Stimulated activated CD4-positive, alpha-beta T cell treated with anti-CD3 and anti-CD28 coated beads, Interleukin-15, amount 100 ng/mL, for 24 hours (primary cell): ENCODE measurements at places on chromosomes 2 and 18.

DNA sequence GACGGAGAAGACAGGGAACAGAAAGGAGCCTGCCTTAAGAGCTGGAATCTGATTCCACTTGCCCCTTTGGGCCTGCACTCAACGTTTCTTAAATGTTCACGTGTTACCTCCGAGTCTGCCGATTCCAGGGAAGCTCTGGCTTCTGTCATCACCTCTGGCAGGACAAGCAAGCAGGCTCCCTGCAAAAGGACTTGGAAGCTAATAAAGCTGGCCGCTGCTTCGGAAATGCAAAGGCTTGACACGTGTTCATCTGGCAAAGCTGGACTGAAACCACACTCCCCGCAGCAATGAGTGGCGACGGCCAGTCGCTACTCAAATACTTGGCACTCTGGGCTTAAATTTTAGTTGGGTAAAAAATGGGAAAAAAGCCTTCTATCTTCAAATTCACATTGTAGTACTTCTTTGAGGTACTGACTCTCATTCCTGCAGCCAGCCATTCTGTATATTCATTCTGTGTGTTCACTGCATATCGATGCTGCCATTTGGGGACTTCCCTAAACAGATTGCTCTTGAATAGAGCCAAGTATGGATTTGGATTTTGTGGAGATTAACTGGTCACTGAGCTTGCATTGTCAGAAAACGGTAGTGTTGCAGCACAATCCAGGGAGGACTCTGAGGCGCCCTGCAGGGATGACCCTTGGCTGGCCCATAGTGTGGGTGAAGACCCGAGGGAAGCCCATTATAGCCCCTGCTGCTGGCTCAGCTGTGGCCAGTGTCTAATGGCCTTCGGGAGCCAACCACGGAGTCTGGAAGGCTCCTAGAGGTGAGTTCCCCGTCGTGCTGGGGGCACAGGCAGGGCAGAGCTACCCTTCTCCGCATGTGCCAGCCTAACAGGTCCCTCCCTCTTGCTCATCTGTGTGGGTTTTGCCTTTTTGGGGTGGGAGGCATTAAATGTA, 231.5 kb downstream of the PRKCE start:
- DNase-seq: no peak

DNA sequence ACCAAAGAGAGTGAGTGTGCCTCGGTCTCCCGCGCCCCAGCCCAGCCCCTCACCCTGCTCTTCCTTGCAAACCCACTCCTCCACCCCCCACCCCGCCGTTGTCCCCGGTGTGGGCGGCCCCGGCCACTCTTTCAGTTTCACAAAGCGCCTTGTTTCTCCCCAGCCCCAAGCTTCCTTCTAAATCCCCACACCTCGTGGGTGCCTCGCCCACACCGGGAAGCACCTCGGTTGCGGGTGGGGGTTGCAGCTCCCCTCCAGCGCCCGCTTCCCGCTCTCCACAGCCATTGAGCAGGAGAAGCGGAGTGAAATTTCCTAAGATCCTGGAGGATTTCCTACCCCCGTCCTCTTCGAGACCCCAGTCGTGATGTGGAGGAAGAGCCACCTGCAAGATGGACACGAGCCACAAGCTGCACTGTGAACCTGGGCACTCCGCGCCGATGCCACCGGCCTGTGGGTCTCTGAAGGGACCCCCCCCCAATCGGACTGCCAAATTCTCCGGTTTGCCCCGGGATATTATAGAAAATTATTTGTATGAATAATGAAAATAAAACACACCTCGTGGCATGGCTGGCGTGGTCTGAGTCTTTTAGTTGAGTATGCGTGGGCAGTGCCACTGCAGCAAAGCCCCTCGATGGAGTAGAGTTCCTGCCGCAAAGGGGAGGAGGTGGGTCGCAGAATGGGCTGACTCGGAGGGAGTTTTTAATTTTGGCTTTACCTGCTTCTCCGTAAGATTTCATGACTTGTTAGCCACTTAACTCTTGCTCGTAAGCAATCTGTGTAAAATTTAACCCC, 848 bp downstream of the TMSB10 start:
- peak; percentile 78 for DNase-seq

- no peak for DNase-seq
Measured at GRCh38 chr2:226295123-226295522, 504.5 kb downstream of the IRS1 start.

GRCh38 chr2:238509151-238509835, 82.6 kb downstream of the ASB1 start:
- no peak for DNase-seq

DNA sequence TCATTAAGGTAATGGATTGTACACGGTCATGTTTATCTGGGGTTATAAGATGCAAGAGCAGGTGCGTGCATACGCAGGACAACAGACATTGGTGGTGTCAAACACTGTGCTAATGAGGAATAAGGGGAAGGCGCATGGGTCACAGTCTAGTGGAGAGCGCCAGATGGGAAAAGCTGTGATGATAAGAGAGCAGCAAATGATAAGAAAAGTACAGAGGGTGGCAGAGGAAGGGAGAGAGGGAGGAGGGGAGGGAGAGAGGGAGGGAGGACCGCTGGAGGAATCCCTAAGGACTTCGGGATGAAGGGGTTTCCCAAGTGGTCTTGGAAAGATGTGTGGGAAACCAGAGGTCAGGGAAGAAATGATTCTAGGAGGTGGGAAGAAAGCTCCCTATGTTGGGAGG, 2.9 kb downstream of the TNFRSF11A start:
- DNase-seq: no peak

DNA sequence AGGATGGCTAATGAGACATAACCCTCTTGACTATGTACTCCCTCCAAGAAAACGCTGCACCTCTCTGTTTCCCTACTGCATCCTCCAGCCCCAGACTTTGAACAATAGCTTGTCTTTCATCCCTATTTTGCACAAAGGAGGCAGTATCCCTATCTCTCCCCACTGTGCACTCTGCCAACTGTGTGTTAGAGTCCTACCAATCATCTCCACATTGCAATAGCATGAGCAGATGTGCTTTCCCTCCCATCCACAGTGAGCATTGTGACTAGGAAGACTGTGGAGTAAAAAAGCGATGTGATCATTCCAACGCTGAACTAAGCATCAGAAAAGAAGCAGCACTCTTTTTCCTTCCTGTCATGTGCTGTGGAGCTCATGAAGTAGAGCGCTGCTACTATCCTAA, 206.3 kb upstream of the GULP1 start:
- DNase-seq: no peak

DNA sequence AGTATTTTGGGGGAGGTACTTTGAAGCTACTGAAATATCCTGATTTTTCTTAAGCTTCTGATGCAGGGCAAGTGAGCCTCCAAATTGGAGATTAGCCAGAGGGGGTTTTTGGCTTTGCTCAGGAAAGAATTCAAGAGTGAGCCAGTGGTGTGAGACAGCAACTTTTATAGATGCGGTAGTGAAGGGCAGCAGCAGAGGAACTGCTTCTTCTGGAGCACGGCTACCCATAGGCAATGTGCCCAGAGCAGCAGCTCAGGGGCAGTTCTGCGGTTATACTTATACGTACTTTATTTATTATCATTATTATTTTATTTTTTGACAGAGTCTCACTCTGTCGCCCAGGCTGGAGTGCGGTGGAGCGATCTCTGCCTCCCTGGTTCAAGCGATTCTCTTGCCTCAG, 19.8 kb upstream of the NT5DC4 start:
- no peak for DNase-seq

DNA sequence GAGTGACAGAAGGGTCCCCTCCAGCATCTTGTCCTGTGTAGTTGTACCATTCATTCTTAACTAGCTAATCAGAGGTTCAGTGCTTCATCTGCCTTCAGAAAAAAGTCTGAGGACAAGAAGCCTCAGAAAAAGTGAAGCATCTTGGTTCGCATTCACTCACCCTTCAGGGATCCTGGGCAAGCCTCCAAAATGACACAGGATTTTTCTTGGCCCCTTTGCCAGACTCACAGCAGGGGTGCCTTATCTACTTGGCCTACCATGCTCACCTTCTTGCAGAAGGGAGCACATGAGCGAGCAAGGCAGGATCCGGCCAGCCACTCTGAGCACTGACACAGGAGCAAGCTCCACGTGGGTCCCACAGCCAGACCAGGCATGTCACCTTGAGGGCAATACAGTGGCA, 43.1 kb upstream of the XDH start:
- no peak for DNase-seq

DNA sequence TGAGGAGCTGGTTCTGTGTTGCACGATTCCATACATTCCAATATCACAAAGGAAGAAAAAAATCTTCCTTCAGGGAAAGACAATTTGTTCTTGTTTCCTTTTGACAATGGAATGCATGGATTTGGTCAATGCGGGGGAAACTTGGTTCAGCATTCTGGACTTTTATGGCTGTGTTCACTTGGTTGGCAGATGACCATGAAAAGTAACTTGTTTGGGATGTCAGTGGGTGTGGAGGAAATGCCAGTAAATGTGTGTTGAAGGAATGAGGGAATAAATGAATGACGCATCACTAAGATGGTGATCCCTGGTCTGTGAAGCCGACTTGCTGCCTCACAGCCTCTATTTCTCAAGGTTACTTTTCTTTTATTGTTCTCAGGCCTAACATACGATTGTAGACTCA, 53.7 kb downstream of the THUMPD2 start:
- no peak for DNase-seq

- DNase-seq: no peak
Measured at GRCh38 chr18:42174909-42175308, 219.9 kb downstream of the PIK3C3 start.

- no peak for DNase-seq
Measured at GRCh38 chr2:13193900-13194299, 477.2 kb downstream of the TRIB2 start.

DNA sequence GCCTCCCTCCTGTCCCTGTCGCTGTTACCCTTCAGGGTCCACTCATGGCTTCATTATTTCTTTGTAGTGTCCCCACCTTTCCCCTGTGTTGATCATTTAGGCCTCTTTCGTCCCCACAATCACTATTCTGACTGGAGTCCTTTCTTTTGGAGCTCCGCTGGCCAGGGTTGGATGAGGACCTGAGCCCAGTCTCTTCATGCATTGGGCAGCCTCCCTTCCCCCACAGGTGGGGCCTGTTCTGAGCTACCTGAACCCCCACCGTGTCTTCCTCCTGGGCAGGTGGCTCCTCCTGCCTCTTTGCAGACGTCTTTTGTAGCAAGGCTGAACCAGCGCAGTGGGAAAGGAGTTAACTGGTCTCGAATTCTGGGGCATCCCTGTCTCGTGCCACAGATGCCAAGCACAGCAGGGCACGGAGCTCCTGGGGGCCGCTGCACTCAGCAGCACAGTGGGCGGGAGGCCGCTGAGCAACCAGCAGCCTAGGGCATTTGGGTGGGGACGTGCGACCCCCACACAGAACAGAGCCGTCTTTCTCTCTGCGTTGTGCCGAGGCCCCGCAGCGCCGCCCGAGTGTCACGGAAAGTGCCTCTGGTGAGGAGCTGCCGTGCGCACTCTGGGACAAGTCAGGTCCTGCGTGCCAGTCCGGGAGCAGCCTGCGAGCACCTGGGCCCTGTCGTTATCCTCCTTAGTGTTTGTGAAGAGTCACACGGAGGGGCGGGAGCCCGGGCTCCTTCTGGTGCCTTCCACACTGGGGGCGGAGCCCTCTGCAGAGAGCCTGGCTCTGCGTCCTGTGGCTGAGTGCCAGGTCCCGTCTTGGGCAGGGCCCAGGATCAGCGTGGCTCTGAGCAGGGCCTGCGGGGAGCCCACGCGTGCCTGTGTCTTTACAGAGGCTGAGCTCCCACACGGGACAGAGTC, 130.1 kb downstream of the NFATC1 start:
- no peak for DNase-seq

- no peak for DNase-seq
Measured at GRCh38 chr18:66344227-66344626, 259.7 kb downstream of the CDH19 start.

DNA sequence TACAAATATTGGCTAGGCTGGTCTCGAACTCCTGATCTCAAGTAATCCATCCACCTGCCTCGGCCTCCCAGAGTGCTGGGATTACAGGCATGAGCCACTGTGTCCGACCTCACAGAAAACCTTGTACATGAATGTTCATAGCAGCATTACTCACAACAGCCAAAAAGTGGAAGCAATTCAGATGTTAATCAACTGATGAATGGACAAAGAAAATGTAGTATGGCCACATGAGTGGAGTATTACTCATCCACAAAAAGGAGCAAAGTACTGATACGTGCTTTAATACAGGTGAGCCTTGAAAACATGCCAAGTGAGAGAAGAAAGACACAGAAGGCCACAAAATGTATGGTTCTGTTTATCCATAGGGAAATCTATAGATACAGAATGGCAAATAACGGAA, 20.6 kb downstream of the CEP192 start:
- no peak for DNase-seq

DNA sequence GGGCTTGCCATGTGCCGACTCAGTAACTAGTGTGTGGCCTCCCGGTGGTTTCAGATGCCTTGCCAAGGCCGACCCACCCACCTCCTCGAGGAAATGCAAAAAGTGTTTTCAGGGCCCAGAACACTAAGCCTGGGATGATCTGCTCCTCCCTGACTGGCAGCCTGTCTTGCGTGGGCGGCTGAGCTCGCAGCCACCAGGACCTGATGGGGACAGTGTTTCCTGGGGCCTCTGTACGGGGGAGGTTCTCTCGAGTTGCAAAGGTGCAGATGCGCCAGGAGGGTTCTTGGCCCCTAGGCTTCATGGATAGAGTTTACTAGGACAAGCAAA, 85.2 kb downstream of the GLI2 start:
- DNase-seq: no peak

- no peak for DNase-seq
Measured at GRCh38 chr2:145288650-145289496, 769.0 kb upstream of the ZEB2 start.

DNA sequence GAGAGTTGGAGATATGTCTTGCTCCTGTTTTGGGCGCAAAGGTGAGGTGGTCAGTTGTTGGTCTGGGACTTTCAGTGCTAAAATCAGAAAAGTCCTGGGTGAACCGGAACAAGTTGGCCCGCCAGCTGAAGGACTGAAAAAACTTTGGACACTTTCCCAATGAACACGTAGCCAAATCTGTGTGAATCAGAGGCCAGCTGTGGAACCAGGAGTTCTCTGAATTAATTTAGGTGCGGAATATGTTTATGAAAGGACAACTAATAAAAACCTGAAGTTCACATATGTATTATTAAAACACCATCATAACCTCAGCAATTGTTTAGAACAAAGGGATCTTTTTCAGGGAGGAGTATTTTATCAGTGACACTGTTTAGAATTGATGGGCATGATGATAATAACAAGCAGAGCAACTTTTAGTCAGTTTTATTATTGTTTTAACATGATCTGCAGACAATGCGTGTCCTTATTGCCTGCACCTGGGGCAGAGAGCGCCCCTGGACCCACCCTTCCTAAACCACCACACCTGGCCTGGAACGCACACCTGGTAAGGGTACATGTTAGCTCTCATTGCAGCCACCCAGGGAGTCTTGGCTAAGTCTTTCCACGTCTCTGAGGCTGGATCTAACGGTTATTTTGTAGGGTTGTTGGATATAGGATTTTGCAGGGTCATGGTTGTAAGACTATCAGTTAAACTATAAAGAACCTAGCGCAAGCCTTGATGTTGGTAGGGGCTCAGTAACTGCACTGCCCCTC, 9.9 kb upstream of the ODC1 start:
- no peak for DNase-seq

DNA sequence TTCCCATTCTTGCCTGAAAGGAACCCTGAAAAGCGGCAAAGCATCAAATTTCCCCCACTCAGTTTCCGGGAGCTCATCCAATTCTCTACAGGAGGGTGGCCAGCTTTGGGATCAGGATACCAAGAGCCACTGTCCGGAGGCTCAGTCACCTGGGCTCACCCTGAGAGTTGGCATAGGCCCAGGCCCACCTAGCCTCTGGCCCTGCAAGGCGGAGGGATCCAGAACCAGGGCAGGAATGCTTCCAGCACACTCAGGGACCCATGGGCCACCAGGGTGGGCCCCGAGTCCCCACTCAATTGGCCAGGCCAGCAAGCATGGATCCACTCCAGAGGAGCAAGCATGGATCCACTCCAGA, 432.9 kb upstream of the MYT1L start:
- no peak for DNase-seq

- DNase-seq: no peak
Measured at GRCh38 chr2:25409044-25409443, 67.3 kb upstream of the DNMT3A start.
